Hematopoietic multipotent progenitor cell treated with erythropoietin and hydrocortisone succinate and interleukin-3 and kit ligand, for 8 days (in vitro differentiated cells): ENCODE measurements at places on chromosomes 1 and 21.

DNA sequence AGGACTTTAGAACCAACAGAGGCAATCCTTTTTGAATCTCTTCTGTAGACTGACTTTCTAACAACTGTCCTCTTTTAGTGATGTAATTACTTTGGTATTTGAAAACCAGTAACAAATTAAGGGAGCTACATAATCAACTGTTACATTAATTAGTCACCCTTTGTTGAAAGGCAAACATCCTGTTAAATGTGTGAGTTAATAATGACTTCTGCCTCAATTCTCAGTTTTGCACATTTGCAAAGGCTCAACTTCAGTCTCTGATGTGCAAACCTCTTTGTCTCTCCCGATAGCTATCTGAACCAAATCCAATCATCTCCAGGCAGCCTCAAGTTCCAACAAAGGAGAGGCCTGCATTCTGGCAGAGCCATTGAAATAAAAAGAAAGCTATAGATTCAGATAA, 135.4 kb upstream of the C8B start:
- no peak for DNase-seq

DNA sequence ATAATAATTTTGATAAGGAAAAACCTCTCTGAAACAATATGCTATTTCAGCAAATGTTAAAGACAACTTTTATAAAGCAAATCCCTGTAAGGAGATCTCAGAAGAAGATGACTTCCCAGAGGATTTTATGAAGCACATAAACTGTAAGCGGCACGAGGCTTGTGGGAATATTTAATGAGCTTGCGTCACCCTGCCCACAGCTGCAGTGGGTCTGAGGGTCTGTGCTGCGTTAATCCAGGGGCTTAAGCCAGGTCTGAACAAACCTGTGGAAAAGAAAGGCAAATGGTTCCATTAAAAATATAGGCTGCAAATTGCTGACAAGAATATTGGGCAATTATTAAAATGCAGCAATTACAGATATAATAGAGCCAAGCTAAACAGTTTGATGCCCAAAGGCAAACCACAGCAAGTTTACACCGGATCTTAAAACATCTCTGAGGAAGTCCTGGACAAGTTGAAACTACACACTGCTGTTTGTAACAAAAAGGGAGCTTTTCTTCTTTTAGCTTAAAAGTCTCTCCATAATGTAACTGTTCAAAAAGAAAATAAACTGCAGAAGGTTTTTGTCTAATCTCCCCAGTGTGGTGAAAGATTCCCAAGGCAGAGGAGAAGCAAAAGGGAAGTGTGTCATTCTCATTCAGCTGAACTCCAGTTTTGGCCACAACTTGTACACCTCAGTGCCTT, 21.8 kb downstream of the TGFBR3 start:
- DNase-seq: no peak

- no peak for DNase-seq
Measured at GRCh38 chr1:31259746-31260145, 20.1 kb upstream of the NKAIN1 start.

- DNase-seq: no peak
Measured at GRCh38 chr1:82045221-82045620, 244.5 kb downstream of the ADGRL2 start.

DNA sequence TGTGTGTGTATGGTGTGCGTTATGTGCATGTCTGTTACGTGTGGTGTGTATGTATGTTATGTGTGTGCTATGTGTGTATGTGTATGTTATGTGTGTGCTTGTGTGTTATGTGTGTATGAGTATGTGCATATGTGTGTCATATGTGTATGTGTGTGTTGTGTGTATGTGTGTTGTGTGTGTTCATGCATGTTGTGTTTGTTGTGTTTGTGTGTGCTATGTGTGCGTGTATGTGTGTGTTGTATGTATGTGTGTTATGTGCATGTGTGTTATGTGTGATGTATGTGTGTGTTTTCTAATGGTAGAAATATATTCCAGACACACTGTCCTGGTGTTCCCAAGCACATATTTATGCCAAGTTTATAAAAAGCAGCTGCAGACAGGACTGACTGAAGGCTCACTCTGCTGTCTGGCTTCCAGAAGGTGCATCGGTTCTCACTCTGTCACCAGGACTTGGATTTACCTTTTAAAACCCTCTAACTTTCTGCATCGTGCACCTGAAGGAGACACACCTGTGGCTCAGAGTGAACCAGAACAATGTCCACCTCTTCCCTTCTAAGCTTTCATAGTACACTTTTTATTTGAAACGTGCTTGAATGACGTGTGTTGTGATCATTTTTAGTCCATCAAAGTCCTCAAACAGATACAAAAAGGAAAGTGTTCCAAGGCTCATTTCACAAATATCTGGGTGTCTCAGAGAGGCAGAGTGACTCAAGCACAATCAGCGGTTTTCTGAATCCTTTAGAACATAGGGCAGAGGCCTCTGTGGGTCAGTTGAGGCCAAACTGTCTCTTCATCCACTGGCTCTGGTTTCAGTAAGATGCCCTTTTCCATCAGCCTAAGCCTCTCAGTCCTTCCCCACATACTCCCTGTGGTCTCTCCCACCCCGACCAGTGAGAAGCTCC, 49.9 kb downstream of the TOMM20 start:
- DNase-seq: no peak

GRCh38 chr1:240652961-240653409, 41.0 kb upstream of the GREM2 start:
- no peak for DNase-seq

- DNase-seq: no peak
Measured at GRCh38 chr1:41327383-41327999, 33.7 kb upstream of the FOXO6 start.
